A549 treated with CpdA at 1 μM for 4 hours (cell line): ENCODE measurements at places on chromosomes 7 and 10. TPM values are rescaled to one million over a fixed set of nuclear protein-coding genes. Genes with fewer than 3 reads are reported as not detected.

The PCGF6 gene
- 10.5 to 13.3 TPM (median 10.9 TPM) in 5 replicates for total RNA-seq

The ADAM8 gene
- total RNA-seq = 2.2 to 4.4 TPM (median 3.3 TPM) in 5 replicates

The IDI2 gene
- 0.13 TPM in 1 of 5 replicates, not detected in the others for total RNA-seq

The HTR5A gene
- total RNA-seq = not detected in 5 replicates

The GOLGA7B gene
- total RNA-seq = 3.6 to 6.0 TPM (median 4.7 TPM) in 5 replicates

The MRLN gene
- not detected in 5 replicates for total RNA-seq

The SKIDA1 gene
- total RNA-seq = 0.85 to 1.6 TPM (median 1.5 TPM) in 5 replicates

The SLC13A1 gene
- total RNA-seq = not detected in 5 replicates

The SPDYE2B gene
- not detected in 5 replicates for total RNA-seq

The WDFY4 gene
- total RNA-seq = under 0.01 TPM in 1 of 5 replicates, not detected in the others

The CEP55 gene
- 60.7 to 75.5 TPM (median 65.1 TPM) in 5 replicates for total RNA-seq

The GLUD1 gene
- total RNA-seq = 90.0 to 104 TPM (median 97.6 TPM) in 5 replicates

The CALHM3 gene
- 0.21 to 0.63 TPM (median 0.36 TPM) in 5 replicates for total RNA-seq

The AKR1C3 gene
- total RNA-seq = 1,177 to 1,248 TPM (median 1,201 TPM) in 5 replicates

The GIMAP5 gene
- total RNA-seq = not detected in 5 replicates

The CYP3A4 gene
- total RNA-seq = not detected in 5 replicates

The TWIST1 gene
- total RNA-seq = 1.4 to 4.2 TPM (median 3.6 TPM) in 5 replicates

The INMT gene
- total RNA-seq = not detected in 5 replicates

The SUGCT gene
- total RNA-seq = 0.89 to 1.5 TPM (median 1.4 TPM) in 5 replicates

The GLCCI1 gene
- total RNA-seq = 1.2 to 1.5 TPM (median 1.4 TPM) in 5 replicates

The PTPRN2 gene
- 0.47 to 1.4 TPM (median 0.72 TPM) in 5 replicates for total RNA-seq

The KIAA1549 gene
- 6.3 to 8.3 TPM (median 7.3 TPM) in 5 replicates for total RNA-seq

The PTF1A gene
- not detected in 5 replicates for total RNA-seq

The IGFBP3 gene
- total RNA-seq = 178 to 294 TPM (median 243 TPM) in 5 replicates

The TYW1 gene
- 15.3 to 17.4 TPM (median 16.0 TPM) in 5 replicates for total RNA-seq

The PCGF5 gene
- total RNA-seq = 31.7 to 35.1 TPM (median 32.6 TPM) in 5 replicates

The GSTO2 gene
- 1.4 to 2.1 TPM (median 1.8 TPM) in 5 replicates for total RNA-seq

The NEUROG3 gene
- not detected in 5 replicates for total RNA-seq

The SEMA3C gene
- 36.6 to 78.1 TPM (median 58.9 TPM) in 5 replicates for total RNA-seq

The SPAM1 gene
- not detected in 5 replicates for total RNA-seq

The CALML3 gene
- not detected in 5 replicates for total RNA-seq

The INPP5F gene
- total RNA-seq = 7.0 to 8.9 TPM (median 8.1 TPM) in 5 replicates

The SPDYE1 gene
- not detected in 5 replicates for total RNA-seq

The RBP4 gene
- 5.3 to 10.7 TPM (median 7.6 TPM) in 5 replicates for total RNA-seq

The CYP2C19 gene
- 0.02 TPM in 1 of 5 replicates, not detected in the others for total RNA-seq

The NKX2-3 gene
- 0.08 TPM in 1 of 5 replicates, not detected in the others for total RNA-seq

The TMEM130 gene
- 0.33 to 0.52 TPM (median 0.46 TPM) in 5 replicates for total RNA-seq

The LOXL4 gene
- total RNA-seq = 1.2 to 1.5 TPM (median 1.3 TPM) in 5 replicates

The GPNMB gene
- 1.9 to 2.3 TPM (median 2.0 TPM) in 5 replicates for total RNA-seq

The HOGA1 gene
- 0.81 to 2.0 TPM (median 1.3 TPM) in 5 replicates for total RNA-seq

The TCAF2 gene
- 0.16 to 0.36 TPM (median 0.24 TPM) in 5 replicates for total RNA-seq

The HOXA1 gene
- 2.8 to 4.0 TPM (median 3.4 TPM) in 5 replicates for total RNA-seq

The LIPK gene
- total RNA-seq = not detected in 5 replicates

The NPY gene
- not detected in 5 replicates for total RNA-seq

The SLC26A5 gene
- not detected in 5 replicates for total RNA-seq

The PTTG1IP2 gene
- not detected in 5 replicates for total RNA-seq

The STEAP1B gene
- total RNA-seq = 0.03 to 0.21 TPM (median 0.17 TPM) in 3 of 5 replicates, not detected in the others

The CTAGE15 gene
- total RNA-seq = not detected in 5 replicates
